ENCODE measurements at places on chromosomes 3 and 15. TPM values are rescaled to one million over a fixed set of nuclear protein-coding genes. Genes with fewer than 3 reads are reported as not detected.

The ZNF717 gene
- 18.5 TPM for total RNA-seq

GRCh38 chr3:98817547-98818041, 54.5 kb downstream of the ST3GAL6 start:
- DNase-seq: peak; percentile 69

DNA sequence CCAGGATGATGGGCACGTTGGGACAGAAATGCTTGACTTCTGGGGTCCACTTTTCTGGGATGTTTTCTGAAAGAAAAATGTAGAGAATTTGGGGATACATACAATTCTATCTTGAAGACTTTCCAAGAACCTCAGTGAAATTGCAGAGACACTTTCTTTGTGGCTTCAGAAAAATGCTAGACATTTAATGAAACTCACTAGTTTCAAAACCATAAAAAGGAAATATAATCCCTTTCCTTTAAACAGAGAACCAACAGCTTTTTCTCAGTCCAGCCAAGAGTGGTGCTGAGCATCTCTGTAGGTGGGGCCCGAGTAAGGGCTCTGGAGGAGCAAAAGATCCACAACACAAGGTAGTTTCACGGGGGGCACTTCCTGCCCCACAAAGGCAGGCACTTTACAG, 4.4 kb upstream of the GPX1 start:
- DNase-seq: no peak

The TGM5 gene
- total RNA-seq: not detected

- no peak for DNase-seq
Observed at GRCh38 chr15:68206711-68207151, 1.6 kb upstream of the CALML4 start.

DNA sequence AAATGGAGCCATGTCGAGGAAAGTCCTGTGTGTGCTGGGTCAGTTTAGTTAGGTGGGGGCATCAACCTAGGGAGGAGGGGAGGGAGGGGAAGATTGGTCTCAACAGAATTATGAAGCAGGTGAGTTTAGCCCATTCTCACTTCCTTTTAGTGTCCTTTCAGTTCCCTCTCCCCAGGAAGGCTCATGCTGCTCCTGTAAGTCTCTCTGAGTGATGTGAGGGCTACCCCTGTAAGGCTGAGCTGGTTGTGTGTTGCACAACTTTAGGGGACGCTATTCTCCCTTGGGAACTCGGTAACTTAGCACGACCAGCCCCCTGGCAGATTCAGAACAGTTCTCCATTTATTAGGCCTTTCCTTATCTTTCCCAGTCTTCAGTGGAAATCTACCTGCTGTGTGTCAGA, 21.2 kb downstream of the IL5RA start:
- DNase-seq: peak; percentile 79

GRCh38 chr15:55937040-55937439, 56.4 kb downstream of the NEDD4 start:
- no peak for DNase-seq

The CHRNA7 gene
- total RNA-seq: not detected

DNA sequence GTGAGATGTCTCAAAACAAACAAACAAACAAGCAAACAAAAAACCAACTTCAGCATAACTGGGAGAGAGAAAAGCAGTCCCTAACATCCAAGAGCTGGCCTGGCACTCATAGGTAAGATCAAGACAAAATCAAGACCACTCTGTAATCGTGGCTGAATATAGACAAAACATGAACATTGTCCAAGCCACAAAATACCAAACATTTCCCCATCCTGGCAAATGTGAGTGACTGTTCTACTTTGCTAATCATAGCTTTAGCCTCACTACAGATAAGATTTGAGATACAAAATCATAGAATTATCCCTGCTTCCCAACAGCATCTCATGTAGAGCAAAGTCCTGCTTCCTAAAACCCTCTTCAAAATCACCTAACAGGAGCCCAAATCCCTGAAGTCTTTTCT, 116.7 kb upstream of the PRTG start:
- no peak for DNase-seq

The TCAIM gene
- 24.0 TPM for total RNA-seq

DNA sequence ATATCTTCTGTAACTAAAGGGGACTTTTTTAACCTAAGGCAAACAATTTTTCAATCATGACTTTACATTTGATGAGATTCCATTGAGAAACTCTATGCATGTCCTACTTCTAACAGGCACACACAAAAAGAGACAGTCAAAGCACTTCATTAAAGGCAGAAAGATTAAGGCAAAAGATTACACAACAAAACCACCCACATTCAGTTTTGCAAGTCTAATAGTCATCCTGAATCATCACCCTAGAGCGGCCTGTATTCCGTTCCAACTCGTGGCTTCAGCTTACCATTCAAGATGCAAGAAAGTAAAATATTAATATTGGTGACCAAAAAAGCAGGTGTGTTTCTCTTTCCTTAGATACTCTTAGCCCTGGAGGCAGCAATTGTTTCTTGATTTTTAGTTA, 205.9 kb downstream of the P3H2 start:
- DNase-seq: no peak

DNA sequence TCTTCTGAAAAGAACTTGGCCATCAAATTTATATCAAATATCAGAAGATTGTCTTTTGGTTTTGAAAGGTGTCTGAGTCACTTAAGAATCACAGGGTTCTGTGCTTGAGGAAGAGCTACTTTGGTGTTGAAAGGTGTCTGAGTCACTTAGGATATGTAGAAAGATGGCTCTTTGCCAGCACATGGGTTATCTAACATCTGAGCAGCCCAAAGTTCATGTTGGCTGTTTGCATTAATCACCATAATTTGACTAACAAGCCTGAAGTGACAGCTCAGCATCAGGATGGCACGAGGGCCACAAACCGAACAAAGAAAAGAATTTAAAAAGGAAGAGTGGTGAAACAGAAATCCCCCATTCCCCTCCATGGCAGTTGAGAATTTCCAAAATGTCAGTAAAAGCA, 190.5 kb upstream of the CMC1 start:
- DNase-seq: no peak

Measured in OCI-LY7 (cell line).